Left lung (tissue), 14 donors: ENCODE measurements at places on chromosomes 2 and 18. TPM values are rescaled to one million over a fixed set of nuclear protein-coding genes. Genes with fewer than 3 reads are reported as not detected.

GRCh38 chr2:140086964-140087363 is 1306.8 kb upstream of the NXPH2 start:
- no peak for DNase-seq
- H3K4me3 ChIP-seq, result no peak overlapping the region
- H3K27ac ChIP-seq, result no peak overlapping the region
- H3K4me1 ChIP-seq, result no peaks in the 10 kb centered on the region
- H3K27me3 ChIP-seq, result no peaks in the 10 kb centered on the region

- H3K36me3 ChIP-seq, result no peaks in the 10 kb centered on the region
- peak overlapping the region; percentile 78 for H3K4me3 ChIP-seq
- no peaks in the 10 kb centered on the region for H3K27me3 ChIP-seq
- H3K27ac ChIP-seq, result peak overlapping the region; percentile 59
Observed at GRCh38 chr2:98445177-98445682, 572 bp downstream of the INPP4A start.

- no peaks in the 10 kb centered on the region for H3K36me3 ChIP-seq
- no peaks in the 10 kb centered on the region for H3K4me1 ChIP-seq
- H3K27ac ChIP-seq, result no peak overlapping the region
Observed at GRCh38 chr2:41483226-41483625, 564.6 kb upstream of the PKDCC start.

DNA sequence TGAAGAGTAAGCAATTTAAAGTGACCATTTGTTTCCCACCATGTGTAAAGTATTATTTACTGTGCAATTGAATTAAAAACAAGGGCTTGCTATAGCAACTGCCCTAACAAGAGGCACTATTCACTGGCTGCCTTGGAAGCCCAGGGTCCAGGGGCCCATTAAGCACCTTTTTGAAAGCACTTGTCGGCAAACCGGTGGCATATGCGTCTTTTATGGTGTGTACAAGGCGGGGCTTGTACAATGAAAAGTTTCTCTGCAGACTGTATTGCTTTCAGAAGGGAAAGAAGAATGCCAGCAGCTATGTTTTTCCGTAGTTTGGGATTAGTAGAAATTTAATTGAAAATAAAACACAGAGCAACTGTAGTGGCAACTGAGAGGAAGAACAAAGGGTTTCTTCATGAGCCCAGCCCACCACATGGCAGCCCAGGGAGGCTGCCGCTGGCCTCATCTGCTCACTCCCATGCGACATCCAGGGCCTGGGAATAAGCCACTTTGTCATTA is 279.5 kb upstream of the PARD3B start:
- H3K36me3 ChIP-seq, result no peaks in the 10 kb centered on the region
- peak; percentile 66 for DNase-seq
- peaks cover 7% of the 10 kb centered on the region for H3K27me3 ChIP-seq
- H3K27ac ChIP-seq, result no peak overlapping the region
- no peak overlapping the region for H3K4me3 ChIP-seq

- no peaks in the 10 kb centered on the region for H3K4me1 ChIP-seq
- H3K27me3 ChIP-seq, result no peaks in the 10 kb centered on the region
- H3K4me3 ChIP-seq, result no peak overlapping the region
- DNase-seq, result no peak
- no peak overlapping the region for H3K27ac ChIP-seq
Observed at GRCh38 chr2:215410932-215411285, 25.0 kb downstream of the FN1 start.

GRCh38 chr2:216911886-216912285 is 52.0 kb upstream of the TNP1 start:
- no peak overlapping the region for H3K4me3 ChIP-seq
- no peak overlapping the region for H3K27ac ChIP-seq
- no peaks in the 10 kb centered on the region for H3K36me3 ChIP-seq
- H3K4me1 ChIP-seq, result no peaks in the 10 kb centered on the region
- DNase-seq, result no peak
- no peaks in the 10 kb centered on the region for H3K27me3 ChIP-seq

GRCh38 chr2:202378001-202378400 is 1.9 kb downstream of the BMPR2 start:
- H3K36me3 ChIP-seq, result no peaks in the 10 kb centered on the region
- DNase-seq, result no peak
- H3K27me3 ChIP-seq, result no peaks in the 10 kb centered on the region
- peak overlapping the region; percentile 70 for H3K4me3 ChIP-seq

GRCh38 chr2:181886192-181886591 is 5.3 kb upstream of the ITPRID2 start:
- no peak for DNase-seq
- H3K36me3 ChIP-seq, result no peaks in the 10 kb centered on the region
- H3K27ac ChIP-seq, result no peak overlapping the region
- H3K4me1 ChIP-seq, result peaks cover 6% of the 10 kb centered on the region

GRCh38 chr2:219251656-219252055 is 1.4 kb upstream of the TUBA4B start:
- peaks cover 77% of the 10 kb centered on the region for H3K4me1 ChIP-seq
- H3K27ac ChIP-seq, result no peak overlapping the region
- H3K36me3 ChIP-seq, result peaks cover 36% of the 10 kb centered on the region
- DNase-seq, result no peak
- H3K27me3 ChIP-seq, result peaks cover 7% of the 10 kb centered on the region

- no peak overlapping the region for H3K4me3 ChIP-seq
- H3K4me1 ChIP-seq, result peaks cover 5% of the 10 kb centered on the region
- H3K27ac ChIP-seq, result peak overlapping the region; percentile 20
Observed at GRCh38 chr2:8636721-8637636, 44.9 kb upstream of the ID2 start.

DNA sequence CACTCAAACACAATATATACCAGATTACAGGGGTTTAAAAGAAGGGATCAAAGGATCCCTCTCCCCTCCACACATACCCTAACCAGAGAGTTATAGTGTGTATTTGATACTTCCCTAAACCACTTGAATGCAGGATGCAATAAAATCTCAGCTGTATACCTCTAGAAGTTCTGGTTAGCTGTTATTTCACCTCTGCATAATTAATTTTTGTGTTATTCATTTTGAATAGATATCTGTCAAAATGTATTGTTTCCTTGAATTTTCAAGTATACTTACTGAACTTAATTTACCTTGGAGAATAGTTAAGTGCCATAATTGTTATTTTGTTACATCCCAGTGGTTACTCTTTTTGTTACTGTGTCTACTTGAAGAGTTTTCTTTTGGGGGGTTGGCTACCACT is 34.5 kb downstream of the DDX1 start:
- H3K27me3 ChIP-seq, result no peaks in the 10 kb centered on the region
- H3K27ac ChIP-seq, result no peak overlapping the region
- no peak overlapping the region for H3K4me3 ChIP-seq
- DNase-seq, result no peak

DNA sequence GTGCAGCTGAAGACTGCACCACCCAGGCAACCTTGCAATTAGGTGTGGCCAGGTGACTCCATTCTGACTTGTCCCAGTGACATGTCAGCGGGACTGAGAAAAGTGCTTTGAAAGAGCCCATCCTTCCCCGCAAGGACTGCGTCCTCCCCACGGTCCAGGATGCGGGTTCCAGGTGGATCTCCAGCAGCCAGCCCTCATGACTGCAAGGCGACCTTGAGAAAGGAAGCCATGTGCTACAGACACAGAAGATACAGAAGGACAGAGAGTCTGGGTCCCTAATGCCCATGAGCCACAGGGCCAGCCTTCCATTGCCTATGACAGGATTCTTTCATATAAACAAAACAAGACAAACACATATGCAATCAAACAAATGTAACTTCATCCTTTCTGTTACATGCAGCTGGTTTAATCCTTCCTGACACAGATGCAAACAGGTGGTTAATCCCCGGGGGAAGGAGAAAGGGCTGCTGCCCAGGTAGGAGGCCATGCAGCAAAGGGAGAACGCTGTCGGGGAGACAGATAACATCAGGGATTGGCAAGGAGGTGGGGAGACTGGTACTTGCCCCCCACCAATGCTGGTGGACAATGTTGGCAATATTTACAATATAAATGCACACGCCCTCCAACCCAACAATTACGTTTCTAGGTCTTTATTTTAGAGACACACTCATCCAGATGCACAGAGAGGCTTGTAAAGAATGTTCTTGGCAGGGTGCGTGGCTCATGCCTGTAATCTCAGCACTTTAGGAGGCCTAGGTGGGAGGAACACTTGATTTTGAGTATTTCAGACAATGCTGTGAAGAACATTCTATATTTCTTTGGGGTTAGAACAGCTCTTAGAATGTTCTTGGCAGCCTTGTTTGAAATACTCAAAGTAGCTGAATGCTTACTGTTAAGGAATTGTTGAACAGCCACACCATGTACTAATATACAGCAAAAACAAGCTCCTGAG is 64.8 kb downstream of the NCAPH start:
- no peak overlapping the region for H3K4me3 ChIP-seq
- peaks cover 21% of the 10 kb centered on the region for H3K4me1 ChIP-seq
- H3K27me3 ChIP-seq, result no peaks in the 10 kb centered on the region
- no peak overlapping the region for H3K27ac ChIP-seq
- H3K36me3 ChIP-seq, result no peaks in the 10 kb centered on the region

- no peak overlapping the region for H3K27ac ChIP-seq
- no peak for DNase-seq
- peaks cover 4% of the 10 kb centered on the region for H3K4me1 ChIP-seq
- peaks cover 5% of the 10 kb centered on the region for H3K27me3 ChIP-seq
- no peak overlapping the region for H3K4me3 ChIP-seq
Observed at GRCh38 chr2:128622371-128622770, 303.7 kb upstream of the HS6ST1 start.

GRCh38 chr2:221235941-221236340 is 336.2 kb downstream of the EPHA4 start:
- no peak overlapping the region for H3K27ac ChIP-seq
- H3K4me3 ChIP-seq, result no peak overlapping the region
- no peaks in the 10 kb centered on the region for H3K36me3 ChIP-seq

DNA sequence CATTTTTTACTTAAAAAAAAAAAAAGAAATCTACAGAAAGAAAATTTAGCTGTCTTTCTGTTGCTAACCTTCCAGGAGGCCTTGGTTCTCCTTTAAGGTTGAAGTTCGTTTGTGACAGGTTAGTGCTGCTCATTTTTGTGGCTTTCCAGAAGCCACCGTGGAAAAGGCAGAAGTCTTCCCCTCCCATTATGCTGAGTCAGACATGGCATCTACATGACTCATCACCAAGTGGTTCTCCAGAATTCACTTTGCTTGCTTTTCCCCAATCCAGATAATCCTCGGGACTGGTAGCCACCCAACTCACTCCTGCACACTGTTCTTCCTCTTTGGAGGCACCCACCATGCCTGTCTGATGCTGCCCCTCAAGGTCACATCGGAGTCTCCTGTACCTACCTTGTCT is 228.7 kb downstream of the PIK3C3 start:
- H3K4me3 ChIP-seq, result no peak overlapping the region
- no peaks in the 10 kb centered on the region for H3K36me3 ChIP-seq
- no peaks in the 10 kb centered on the region for H3K27me3 ChIP-seq
- no peak for DNase-seq
- H3K4me1 ChIP-seq, result no peaks in the 10 kb centered on the region

DNA sequence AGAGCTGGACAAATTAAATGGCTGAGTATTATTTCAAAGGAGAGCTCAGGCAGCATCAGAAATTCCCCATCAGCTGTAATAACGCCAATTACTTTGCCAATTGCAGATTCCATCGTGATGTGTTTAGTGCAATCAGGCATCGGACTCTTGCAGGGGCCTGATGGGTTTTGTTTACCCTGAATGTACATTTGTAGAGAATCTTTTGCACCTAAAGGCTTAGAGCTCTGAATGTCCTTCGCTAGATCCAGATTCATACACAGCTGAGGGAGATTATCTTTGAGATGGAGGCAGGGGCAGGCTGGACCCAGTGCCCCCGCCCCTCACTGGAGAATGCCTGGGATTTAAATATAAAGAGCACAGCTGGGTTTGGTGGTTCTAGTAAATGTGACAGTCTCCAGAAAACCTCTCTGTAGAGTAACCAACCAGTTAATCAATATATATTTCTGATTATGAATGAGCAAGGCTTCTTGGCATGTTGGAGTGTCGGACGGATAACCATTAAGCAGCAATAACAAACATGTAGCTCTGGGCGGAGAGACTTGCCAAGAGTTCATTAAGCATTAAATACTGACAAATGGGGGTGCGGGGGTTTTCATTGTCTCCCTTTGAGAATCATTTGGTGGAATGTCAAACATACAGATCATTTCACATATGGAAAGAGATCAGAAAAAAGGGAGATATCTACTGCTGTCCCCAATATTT is 200.9 kb downstream of the SETBP1 start:
- H3K27ac ChIP-seq, result no peak overlapping the region
- no peak for DNase-seq
- H3K4me3 ChIP-seq, result no peak overlapping the region
- no peaks in the 10 kb centered on the region for H3K27me3 ChIP-seq
- H3K36me3 ChIP-seq, result no peaks in the 10 kb centered on the region

GRCh38 chr2:121502781-121503180 is 27.9 kb upstream of the RNU4ATAC start:
- H3K27ac ChIP-seq, result no peak overlapping the region
- no peaks in the 10 kb centered on the region for H3K36me3 ChIP-seq
- H3K27me3 ChIP-seq, result no peaks in the 10 kb centered on the region
- DNase-seq, result no peak
- no peak overlapping the region for H3K4me3 ChIP-seq

- no peak for DNase-seq
- no peaks in the 10 kb centered on the region for H3K27me3 ChIP-seq
- H3K27ac ChIP-seq, result no peak overlapping the region
Observed at GRCh38 chr2:174716785-174717184, 47.5 kb downstream of the CHRNA1 start.

DNA sequence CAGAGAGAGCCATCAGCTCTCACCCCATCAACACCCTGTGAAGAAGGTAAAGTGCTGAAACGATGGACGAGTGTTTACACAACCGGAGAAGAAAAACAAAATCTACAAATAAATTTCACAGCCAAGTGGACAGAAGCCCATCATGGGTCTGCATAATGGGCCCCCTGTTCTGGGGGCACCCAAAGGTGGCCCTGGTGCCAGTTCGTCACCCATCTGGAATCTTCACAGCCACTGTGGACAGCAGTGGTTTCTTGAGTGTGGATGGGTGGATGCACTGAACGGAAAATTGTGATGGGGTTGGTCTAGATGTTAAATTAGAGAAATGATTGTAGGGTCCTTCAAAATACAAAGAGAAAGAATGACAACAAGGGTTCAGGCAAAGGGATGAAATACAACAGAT is 38.8 kb downstream of the ANKMY1 start:
- H3K27me3 ChIP-seq, result peaks cover 20% of the 10 kb centered on the region
- DNase-seq, result no peak
- no peak overlapping the region for H3K27ac ChIP-seq
- no peaks in the 10 kb centered on the region for H3K36me3 ChIP-seq
- no peak overlapping the region for H3K4me3 ChIP-seq

The MCFD2 gene
- 78.0 TPM for total RNA-seq

The GCKR gene
- total RNA-seq, result 0.37 TPM

The STARD7 gene
- 142 TPM for total RNA-seq

The GATA6 gene
- total RNA-seq, result 29.9 TPM

The TXNL4A gene
- total RNA-seq, result 82.7 TPM

The ZNF385B gene
- 34.0 TPM for total RNA-seq

The PCGF1 gene
- total RNA-seq, result 27.1 TPM

The GNLY gene
- 9.2 TPM for total RNA-seq

The TXNDC2 gene
- 0.09 TPM for total RNA-seq

The IFT172 gene
- 23.8 TPM for total RNA-seq
